ENCODE measurements at places on chromosomes 7 and 10.

DNA sequence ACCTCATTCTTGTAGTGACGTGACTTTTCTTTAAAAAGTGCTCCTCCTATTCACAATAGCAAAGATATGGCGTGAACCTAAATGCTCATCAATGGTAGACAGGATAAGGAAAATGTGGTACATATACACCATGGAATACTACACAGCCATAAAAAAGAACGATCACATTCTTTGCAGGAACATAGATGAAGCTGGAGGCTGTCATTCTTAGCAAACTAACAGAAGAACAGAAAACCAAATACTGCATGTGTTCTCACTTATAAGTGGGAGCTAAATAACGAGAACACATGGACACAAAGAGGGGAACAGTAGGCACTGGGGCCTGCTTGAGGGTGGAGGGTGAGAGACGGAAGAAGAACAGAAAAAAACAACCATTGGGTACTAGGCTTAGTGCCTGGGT, 59.9 kb upstream of the FGFR2 start:
- no peak for DNase-seq

DNA sequence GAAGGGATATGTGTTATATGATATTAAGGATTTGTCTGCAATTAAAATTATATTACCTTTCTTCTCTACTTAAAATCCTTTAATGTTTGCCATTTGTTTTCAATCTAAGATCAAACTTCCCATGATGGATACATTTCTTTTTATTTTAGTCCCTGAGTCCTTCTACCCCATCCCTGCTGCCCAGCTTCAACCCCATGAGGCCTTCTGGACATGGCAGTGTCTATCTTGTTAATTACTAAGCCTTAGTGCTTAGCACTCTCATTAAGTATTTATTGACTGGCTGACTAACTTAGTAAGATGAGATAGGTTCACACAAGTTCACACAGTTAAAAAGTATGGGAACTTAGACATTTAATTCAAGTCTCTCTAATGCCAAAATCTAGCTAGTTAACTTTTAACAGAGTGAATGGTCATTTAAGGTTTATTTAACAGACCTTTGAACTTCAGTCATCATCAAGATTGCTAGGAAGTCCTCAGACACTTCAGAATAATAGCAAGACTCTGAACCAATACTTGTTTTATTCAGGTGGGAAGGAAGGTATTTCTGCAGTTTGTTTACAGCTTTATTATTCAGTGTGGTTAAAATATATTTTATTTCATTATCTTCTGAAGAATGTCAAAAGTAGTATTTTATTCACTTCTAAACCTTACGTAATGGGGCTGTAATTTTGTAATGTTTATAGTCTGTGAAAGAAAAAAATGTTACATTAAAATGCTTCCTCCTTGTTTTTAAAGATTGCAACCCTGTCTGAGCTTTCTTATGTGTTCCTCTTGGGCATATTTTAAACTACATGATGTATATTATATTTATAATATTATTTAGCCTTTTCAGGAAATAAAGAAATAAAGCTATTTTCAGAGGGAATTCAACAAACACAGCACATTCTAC, 848.9 kb downstream of the REEP3 start:
- DNase-seq = no peak

DNA sequence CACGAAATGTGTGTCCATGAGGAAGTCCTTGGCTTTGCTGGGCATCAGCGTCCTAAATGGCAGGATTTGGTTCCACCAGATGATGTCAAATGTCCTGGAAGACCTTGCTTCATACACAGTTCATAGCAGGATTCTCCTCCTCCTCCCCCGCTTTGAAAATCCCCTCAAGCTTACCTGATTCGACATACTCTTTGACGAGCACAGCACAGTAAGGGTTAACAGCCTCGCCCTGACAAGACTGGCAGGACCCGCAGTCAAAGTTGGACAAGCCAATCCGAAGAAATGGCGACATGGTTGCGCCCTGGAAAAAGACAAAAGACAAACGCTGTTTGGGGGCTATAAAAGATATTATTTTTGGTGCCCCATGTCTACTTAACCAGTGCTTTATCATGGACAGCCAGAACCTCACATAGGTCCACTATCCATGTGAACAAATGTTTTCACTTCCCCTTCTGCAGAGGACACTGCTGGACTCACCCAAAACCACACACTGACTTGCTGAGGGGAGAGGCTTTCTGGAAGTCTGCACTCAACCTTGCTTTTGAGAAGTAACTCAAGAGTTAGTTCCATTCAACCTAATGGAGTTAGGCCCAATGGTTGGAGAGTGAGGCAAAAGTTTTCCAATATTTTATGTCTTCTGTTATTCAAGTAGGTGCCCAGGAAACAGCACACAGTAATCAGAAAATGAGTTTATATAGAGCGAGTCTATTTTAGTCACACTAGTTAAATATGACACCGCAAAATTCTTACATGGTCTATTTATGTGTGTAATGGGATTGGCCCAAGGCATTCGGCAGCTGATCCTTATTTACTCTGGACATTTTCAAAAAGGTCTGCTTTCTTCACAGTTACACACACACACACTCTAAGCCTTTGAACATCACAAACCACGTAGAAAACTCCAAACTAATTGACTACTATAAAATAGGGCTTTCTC, 65.0 kb downstream of the PRKCQ start:
- no peak for DNase-seq

- peak; percentile 76 for DNase-seq
These were observed 975 bp downstream of the GLCCI1 start for GRCh38 chr7:7969306-7970236.

DNA sequence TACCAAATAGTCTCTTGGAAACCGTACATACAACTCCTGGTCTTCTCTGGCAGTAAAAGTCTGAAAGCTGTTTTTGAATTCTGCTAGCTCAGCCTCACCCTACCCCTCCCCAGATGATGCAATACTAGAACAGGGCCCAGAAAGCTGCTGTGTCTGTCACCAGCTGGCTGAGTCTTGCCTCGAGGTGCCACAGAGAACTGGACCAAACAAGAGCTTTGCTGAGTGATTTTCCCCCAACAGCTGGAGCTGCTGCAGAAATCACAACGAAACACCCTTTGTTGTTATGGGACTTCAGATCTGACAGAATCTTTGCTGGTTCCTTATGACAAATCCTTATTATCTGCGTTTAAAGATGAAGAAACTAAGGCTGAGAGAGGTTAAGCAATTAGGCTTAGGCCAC, 134.1 kb downstream of the SPAG6 start:
- DNase-seq = no peak

GRCh38 chr7:40509287-40509996, 374.6 kb downstream of the SUGCT start:
- DNase-seq = no peak

- no peak for DNase-seq
These were observed 162.2 kb upstream of the ITGB1 start for GRCh38 chr10:33120275-33120674.

DNA sequence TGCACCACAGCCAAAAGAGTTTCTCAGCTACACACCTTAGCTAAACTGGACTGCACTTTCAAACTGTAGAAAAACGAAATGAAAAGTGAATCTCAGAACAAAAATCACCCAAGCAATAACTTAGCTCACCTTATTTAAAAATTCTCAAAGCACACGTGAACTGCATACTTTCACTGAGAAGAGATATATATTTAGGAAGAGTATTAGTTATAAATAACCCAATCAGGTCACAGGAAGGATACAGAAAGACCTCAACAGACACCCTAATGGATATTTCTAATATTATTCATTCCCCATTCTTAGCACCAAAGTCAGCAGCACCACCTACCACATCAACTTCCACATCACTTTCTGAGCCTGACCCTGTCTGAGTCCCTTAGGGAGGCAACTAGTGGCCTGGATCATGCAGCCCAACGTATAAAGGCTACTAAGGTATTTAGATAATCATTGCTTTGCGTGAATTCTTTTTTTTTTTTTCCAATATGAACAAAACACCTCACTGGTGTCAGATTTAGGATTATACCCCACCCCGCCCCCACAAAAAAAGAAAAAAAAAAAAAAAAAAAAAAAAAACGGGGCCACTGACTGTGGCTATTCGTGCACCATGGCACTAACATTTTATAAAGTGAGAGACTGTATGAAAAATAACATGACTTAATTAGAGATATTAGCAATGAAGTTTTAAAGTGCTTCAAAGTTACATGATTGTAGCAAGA, 2.6 kb downstream of the ABI1 start:
- DNase-seq = no peak

DNA sequence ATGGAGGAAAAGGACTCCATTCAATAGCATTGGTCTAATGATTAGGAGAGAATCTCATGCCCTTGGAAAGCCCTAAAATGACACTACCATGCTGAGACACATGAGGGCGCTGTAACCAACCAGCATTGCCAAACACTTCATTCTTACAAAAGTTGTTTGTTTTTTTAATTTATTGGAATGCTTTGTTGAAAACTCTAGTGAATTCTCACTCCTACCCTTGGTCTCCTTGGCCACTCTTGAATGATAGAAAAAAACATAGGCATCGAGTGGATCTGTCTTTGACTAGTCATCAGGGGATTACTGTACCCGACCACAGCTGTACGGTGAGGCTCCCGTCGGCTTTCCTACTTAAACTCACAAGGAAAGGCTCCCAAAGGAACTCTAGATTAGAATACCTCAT, 29.3 kb upstream of the ADD3 start:
- DNase-seq = no peak

DNA sequence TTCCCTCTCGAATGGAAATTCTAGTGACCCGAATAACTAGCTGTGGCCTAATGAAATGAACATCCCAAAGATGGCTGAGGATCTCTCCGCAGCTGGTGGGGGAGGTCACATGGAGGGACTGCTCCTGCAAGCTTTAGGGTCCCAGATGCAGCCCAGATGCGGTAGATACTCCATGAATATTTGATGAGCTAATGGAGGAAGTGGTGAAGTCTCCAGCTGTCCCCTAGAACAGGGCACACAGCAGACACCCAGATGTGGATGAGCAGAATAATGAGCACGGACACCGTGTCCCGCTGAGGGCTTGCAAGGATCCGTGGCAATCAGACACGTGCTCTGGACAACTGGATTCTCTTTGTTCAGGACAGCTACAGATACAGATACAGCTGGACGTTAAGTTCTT, 59.2 kb downstream of the DENND2A start:
- no peak for DNase-seq

DNA sequence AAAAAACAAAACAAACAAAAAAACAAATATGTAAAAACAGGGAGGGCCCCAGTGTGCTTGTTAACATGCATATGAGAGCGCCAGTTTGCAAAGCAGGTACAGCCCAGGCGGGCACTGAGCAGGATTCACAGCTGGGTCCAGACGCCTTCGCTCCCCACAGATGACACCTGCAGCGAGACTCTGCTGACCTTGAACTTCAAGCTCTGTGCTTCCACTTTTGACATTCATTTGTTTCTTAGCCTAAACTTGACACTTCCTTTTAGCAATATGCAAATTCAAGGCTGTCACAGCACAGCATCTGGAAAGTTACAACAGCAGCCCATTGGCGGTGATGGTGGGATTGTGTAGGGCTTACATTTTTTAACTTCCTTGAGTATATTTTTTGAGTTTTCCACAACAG, 88.8 kb upstream of the TNS3 start:
- DNase-seq = no peak

DNA sequence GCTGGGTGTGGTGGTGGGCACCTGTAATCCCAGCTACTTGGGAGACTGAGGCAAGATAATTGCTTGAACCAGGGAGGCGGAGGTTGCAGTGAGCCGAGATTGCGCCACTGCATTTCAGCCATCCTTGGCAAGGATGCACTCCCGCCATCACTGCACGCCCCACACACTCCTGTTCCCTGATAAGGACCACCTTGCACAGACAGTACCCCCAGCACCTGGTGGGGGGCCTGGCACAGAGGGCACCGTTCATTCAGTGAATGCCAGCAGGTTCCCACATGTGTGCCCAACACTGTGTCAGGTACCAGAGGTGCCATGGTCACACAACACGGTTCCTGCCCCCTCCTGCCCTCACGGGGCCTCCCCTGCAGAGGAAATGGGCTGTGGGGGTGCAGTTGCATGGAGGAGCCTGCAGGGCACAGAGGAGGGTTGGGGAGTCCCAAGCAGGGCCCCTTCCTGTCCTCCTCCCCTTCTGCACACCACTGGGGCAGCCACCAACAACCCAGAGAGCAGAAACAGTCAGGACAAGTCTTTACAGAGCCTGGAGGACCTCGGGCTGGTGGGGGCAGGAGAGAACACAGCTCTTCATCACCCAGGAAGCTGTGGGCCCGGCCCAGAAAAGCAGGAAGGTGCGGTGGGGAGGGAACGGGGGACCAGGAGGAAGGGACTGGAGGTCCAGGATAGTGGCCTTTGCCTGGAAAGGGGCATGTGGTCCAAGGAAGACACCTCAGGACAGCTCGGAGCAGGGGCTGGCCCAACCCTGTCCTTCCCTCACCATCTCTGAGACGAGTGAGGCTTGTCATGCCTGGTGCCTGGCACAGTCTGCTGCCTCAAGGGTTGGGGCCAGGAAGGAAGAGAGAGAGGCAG, 7.1 kb downstream of the CRYGN start:
- no peak for DNase-seq

- DNase-seq = no peak
These were observed 45.2 kb downstream of the WIPF3 start for GRCh38 chr7:29851487-29851886.

- DNase-seq = no peak
These were observed at the start of gene ENTPD1 for GRCh38 chr10:95756041-95756761. Gene ENTPD1 (plus strand): TSS chr10:95756163. CDS start chr10:95756240, 77 bp downstream.

GRCh38 chr10:13448216-13448615, 80.6 kb downstream of the BEND7 start:
- DNase-seq = no peak

GRCh38 chr7:30479202-30480120, 877 bp upstream of the NOD1 start:
- DNase-seq = no peak

- no peak for DNase-seq
These were observed 130.0 kb upstream of the EEPD1 start for GRCh38 chr7:36023033-36023560.

GRCh38 chr7:16504019-16504418, 22.6 kb upstream of the LRRC72 start:
- DNase-seq = no peak

GRCh38 chr7:127578036-127578684, 7.2 kb downstream of the GCC1 start:
- no peak for DNase-seq

- DNase-seq = no peak
These were observed 39.5 kb upstream of the INSIG1 start for GRCh38 chr7:155258226-155258560.

DNA sequence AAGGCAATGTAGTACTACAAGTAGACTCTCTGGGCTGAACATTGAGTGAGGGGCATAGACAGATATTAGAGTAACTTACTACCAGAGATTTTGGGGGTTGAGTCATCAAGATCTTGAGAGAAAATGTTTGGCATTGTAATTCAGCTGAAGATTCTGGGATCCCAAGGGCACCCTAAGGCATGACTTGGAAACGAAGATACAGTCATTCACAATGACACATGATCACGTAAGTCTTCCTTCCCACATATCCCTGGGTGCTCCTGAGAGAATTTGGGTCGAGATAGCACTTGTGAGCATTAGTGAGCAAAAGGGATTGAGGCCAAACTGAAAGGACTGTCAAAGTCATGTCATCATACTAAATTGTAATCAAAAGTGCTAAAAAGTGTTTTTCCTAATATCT, 192.5 kb upstream of the PCLO start:
- no peak for DNase-seq

- DNase-seq = no peak
These were observed 37.4 kb upstream of the ABCB4 start for GRCh38 chr7:87512906-87513305.
